DMS79 (cell line): ENCODE measurements at places on chromosomes 12 and 14.

DNA sequence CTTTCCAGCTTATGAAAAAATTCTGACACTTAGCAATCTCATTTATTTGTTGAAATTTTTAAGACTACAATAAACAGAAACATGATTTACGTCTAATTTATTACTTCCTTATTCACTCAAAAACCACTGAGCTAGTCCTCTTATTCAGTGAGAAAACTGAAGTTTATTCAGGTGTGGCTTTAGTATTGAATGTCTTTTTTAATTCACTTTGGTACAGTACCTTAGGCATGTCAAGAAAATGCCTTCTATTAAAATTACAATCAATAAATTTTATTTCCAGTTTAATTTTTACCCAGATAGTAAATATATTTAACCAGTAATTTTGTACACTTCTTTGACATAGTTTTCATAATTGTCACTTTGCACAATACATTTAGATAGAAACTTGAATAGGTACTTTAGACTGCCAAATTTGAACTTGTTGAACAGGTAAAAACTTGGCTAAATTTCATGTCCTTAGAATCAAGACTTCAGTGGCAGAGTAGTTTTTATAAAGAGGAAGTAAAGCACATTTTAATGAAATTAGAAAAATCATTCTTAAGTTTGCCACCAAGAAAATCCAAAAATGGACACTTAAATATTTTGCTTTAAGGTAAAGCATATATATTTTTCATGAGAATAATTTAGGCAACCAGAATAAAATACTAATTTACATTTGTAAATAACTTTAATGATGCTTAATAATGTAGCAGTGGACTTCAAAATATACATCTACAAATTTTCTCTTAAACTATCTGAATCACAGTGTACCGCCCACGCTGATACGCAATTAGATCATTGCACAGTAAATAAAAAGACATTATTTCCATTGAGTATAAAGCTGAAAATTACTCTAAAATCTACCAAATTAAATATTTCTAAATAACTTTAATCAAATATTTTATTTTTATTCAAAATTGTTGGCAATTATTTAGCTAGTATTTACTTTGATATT lies 159.1 kb downstream of the RASSF9 start:
- DNase-seq = no peak

GRCh38 chr14:33432407-33433023 lies 493.8 kb downstream of the NPAS3 start:
- DNase-seq = no peak

GRCh38 chr14:66959437-66960050 lies 229.7 kb upstream of the GARIN2 start:
- no peak for DNase-seq

- no peak for DNase-seq
Observed at GRCh38 chr14:88849716-88850115, 25.3 kb downstream of the TTC8 start.

GRCh38 chr14:75751296-75751695 lies 90.2 kb downstream of the TTLL5 start:
- DNase-seq = no peak

- DNase-seq = no peak
Observed at GRCh38 chr12:119115296-119115905, 63.3 kb upstream of the HSPB8 start.
